Left hindlimb (tissue), 1 donor: ENCODE measurements at places on chromosomes 7 and 10.

DNA sequence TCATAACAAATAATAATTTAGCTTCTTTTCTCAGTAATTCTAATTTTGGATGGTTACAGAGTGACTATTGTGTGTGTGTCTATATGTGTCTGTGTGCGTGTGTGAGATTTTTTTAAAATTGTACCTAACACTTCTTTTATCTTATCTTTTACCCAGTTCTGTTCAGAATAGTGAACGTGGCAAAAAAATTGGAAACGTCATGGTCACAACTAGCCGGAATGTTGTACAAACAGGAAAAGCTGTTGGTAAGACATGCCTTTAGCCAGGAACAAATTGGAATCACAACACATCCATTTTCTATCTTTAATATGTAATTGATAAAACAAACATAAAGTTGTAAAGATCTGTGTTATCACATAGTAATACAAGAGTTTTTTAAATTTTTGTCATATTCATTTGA is 85.4 kb downstream of the AVL9 start:
- DNase-seq: no peak

GRCh38 chr7:158537516-158537882 is 50.1 kb downstream of the PTPRN2 start:
- no peak for DNase-seq

- DNase-seq: no peak
These were observed 52.8 kb upstream of the TMEM273 start for GRCh38 chr10:49240946-49241345.

DNA sequence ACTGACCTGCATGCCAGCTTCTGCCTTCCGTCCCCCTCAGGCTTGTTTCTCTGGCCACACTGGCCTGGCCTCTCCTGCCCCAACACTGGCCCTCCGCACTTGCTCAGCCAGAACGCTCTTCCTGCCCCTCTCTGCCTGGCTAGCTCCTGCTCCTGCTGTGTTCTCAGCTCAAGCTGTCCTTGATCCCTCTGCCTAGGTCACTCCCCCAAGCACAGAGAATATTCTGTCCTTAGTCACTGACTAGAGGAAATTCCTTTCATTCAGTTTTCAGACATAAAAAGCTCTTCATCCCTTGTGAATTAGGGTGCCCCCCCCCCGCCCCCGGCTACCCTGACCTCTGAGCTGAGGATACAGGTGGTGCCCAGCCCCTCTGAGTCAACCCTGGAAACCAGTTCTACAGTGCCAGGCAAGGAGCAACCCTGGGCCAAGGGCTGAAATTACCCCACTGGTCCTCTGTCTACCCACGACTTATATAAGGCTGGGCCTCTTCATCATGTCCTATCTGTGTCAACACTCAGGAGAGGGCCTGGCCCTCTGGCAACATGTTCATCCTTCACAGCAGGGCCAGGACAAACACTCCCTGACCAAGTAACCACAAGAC is 6.6 kb upstream of the SGPL1 start:
- no peak for DNase-seq

- DNase-seq: no peak
These were observed 35.5 kb downstream of the SVOPL start for GRCh38 chr7:138665669-138666140.
